OCI-M1 (cell line): ENCODE measurements at places on chromosomes 16 and 17.

- no peak for DNase-seq
Measured at GRCh38 chr17:55661963-55662834, 60.5 kb downstream of the TMEM100 start.

DNA sequence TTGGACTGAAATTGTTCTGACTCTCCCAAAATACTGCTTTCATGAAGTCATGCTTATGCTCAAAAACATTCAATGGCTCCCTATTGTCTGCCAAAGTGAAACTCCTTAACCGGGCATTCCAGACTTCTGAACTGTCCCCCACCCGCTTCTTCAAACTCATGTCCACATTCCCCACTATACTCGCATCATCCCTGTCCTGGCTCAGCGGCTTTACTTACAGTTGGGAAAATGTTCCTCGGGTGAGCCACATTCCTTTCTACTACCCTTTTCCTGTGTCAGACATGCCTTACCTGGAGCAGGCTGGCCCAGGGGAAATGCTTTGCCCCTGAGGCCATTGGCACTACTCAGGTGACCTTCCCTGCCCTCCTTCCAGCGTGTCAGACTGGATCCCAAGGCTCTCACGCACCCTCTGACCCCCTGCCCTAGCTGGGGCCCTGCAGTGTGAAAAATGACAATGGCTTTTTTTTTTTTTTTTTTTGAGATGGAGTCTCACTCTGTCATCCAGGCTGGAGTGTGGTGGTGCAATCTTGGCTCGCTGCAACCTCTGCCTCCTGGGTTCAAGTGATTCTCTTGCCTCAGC lies 5.3 kb downstream of the CYGB start:
- no peak for DNase-seq

GRCh38 chr17:49425004-49425286 lies 10.3 kb upstream of the PHB1 start:
- no peak for DNase-seq

DNA sequence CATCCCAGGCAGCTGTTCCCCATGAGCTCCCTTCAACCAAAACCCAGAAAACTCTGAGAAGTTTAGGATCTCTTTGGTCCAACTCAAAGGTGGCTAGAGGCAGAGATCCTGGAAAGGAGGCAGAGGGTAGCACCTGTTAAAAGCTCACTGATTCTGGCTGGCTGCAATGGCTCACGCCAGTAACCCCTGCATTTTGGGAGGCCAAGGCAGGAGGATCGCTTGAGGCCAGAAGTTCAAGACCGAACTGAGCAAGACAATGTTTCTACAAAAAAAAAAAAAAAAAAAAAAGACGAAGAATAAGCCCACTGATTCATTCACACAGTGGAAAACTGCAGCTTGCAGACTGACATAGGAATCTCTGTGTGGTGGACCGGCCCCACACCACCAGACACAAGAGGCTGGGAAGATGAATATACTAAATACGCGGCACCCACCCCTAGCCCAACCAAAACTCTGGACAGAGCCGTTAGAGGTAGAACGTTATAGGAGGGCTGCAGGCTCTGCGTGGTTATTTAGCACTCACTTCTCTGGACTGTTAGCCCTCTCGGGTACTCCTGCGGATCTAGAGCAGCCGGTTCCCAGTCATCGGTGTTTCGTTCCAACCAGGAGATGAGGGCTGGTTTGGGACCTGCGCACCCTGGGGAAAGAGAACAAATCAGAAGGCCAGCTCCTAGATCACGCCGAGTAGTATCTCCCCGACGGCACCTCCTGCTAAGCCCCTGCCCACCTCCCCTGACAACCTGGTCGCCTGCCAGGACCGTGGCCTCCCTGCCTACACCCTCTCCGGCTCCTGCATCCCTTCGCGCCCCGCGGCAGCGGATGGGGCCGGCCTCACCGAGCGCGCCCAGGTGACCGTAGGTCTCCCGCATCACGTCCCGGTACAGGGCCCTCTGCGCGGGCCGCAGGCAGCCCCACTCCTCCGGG lies 925 bp downstream of the ZNF689 start:
- peak; percentile 75 for DNase-seq

GRCh38 chr17:47095268-47095667 lies 93.8 kb downstream of the CDC27 start:
- DNase-seq: no peak

- DNase-seq: no peak
Measured at GRCh38 chr17:75088465-75089417, 987 bp downstream of the SLC16A5 start.

GRCh38 chr16:51035110-51035498 lies 116.0 kb downstream of the SALL1 start:
- DNase-seq: no peak

DNA sequence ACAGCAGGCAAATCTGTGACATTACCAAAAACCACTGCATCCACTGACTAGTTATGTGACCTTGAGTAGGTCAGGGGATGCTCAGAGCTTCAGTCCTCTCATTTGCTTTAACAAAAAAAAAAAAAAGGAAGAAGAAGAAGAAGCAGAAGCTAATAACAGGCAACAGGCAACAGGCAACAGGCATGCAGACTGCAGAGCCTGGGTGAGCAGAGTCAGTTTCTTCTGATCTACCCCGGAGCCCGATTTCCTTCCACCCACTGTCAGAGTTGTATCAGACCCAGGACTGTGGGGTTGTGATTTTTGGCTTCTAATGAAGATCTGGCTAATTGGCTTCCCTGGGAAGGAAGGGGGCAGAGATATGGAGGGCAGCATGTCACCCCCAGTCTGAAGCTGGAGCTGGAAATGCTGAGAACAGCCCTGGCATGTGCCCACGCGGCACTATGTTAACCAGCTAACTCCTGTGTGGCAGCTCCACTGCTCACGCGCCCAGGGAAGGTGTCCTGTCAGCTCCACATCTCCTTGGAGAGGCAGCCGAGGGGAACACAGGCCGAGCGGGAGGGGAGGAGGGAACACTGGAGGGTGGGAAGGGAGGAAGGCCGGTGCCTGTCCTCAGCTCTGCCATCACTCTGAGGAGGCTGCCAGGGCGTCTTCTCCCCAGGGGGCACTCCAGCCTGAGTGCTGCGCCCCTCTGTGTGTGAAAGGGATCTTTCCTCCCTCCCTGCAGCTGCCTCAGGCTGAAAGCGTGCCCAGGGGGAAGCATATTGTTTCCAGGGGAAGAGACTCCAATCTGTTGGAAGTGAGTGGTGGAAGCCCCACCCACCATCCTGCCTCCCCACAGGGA lies 17.6 kb downstream of the SRCIN1 start:
- DNase-seq: peak; percentile 23

- DNase-seq: no peak
Measured at GRCh38 chr17:74832421-74832820, 27.3 kb downstream of the GRIN2C start.

GRCh38 chr17:32664936-32665583 lies 178.3 kb downstream of the CDK5R1 start:
- DNase-seq: no peak

DNA sequence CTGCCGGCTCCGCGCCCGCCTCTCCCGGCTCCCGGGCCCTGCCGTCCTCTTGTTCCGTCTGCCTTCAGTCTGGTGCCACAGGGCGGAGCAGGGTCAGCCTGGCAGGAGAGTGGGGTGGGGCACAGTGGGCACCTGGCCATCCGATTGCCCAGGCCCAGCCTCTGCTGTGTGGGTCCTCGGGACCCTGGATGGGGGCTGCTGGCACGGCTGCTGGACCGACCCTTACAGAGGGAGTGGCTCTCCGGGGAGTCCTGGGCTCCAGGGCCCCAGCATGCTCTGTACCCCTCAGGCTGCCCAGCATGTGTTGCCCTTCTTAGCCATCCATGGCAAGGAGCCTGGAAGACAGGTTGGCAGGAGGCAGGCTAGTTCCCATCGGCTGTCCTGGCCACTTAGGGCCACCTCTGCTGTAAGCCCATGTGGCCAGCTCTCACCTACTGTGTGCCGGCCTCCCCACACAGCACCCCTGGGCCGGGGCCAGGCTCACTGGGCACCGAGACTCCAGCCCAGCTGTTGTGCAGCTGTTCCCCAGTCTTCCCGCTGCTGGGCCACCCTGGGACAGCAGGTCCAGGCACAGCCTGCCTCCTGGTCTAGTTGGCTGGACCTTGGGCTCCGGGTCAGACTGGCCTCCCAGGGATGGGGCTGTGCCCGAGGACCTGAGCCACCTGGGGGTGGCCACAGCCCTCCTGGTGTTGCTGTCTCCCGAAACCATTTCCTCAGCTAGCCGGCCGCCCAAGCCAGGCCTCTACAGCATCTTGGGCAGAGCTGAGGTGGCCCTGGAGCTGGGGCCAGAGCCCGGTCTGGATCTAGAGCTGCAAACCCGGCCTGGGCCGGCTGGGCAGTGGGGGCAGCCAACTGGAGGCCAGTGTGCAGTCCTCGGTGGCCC lies 24.9 kb downstream of the BAHCC1 start:
- no peak for DNase-seq

DNA sequence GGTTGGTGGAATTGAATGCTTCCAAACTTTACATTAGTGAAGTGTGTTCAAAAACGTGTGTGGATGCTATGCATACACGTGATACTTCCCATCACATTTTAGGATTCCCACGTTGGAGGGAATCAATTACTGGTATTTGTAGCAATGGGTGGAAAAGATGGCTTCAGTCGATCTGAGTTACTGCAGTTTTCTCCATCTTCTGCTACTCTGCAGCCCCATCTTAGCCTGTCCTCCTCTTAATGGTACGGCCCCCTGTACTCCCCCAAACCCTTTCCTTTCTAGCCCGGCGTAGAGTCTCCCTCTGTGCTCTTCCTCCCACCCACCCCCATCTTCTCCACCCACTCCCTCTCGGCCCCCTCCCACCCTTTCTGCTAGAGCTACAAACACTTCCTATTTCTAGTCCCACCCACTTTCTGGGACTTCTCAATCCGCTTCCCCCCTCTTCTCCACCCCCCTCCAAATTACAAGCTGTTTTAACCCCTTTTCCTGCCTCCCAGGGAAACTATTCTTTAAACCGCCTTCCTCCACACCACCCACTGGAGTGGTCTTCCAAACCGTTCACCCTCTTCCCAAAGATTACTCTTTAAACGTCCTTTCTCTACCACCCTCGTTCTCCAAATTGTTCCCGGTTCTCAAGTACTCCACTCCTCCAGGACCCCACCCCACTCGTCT lies 1.1 kb downstream of the CHTF8 start:
- DNase-seq: peak; percentile 70

GRCh38 chr16:31267332-31268032 lies 7.7 kb downstream of the ITGAM start:
- DNase-seq: no peak

- DNase-seq: no peak
Measured at GRCh38 chr17:8436844-8437171, 1.1 kb downstream of the NDEL1 start.

DNA sequence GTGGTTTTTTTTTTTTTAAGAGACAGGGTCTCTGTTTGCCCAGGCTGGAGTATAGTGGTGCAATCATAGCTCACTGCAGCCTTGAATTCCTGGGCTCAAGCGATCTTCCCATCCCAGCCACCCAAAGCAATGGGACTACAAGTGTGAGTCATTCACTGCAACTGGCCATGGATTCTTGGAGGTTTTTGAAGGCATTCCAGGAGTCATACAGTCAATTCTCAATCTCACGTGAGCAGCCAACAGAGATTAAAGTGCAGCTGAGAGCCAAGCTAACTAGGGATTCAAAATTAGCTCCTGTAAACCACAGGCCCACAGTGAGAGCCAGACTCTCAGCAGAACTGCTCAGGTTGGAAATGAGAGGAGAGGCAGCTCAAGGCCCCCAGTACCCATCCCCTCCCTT lies 30.2 kb downstream of the XPO6 start:
- DNase-seq: peak; percentile 19

- DNase-seq: no peak
Measured at GRCh38 chr17:55427587-55427882, 5.9 kb upstream of the MMD start.

DNA sequence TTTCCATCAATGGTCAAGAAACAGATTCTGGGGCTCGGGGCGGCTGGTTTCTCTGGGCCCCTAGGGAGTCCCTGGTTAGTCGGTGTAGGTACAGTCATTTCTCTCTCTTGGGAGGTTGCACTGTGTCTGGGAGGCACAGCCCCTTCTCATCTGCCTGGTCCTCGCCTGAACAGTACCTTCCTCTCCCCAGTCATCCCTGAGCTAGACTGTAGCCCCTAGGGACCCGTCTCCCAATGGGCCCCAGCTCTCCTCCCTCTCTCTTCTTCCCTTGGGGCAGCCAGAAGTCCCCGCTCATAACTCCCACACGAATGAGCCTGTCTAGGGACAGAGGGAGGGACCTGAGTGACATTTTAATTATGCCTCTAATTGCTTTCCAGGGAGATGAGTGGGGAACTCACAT lies 20.2 kb upstream of the CPSF4L start:
- DNase-seq: no peak

DNA sequence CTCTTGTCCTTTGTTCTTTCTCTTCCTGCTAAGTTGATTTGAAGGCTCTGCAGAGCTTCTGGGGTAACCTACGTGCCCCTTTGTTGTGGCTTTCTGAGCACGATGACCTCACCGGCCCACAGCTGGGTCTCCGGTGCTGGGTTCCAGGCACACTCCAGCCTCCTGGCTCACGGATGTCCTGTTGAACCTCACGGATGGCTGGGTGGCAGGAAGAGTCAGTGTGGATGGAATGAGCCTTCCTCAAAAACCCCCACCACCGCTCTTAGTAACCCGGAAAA lies 116.0 kb downstream of the SOCS1 start:
- DNase-seq: no peak

GRCh38 chr16:31502981-31503380 lies 5.2 kb downstream of the RUSF1 start:
- no peak for DNase-seq

DNA sequence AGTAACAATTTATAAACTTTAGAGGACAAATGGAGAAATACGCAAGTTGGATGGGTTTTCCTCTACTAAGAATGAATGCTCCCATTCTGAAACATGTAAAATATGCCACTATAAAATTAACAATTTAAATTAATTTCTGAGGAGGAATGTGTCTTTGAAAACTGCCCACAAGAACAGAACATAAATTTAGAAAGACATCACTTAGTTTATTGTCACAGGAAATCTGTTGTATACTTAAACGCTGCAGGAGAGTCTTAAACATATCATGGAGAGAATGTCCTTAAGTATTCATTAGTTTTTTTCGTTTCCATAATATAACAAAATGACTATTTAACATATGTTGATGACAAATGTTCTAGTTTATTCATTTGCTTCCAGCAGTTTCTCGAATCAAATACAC lies 29.6 kb downstream of the USP32 start:
- no peak for DNase-seq

DNA sequence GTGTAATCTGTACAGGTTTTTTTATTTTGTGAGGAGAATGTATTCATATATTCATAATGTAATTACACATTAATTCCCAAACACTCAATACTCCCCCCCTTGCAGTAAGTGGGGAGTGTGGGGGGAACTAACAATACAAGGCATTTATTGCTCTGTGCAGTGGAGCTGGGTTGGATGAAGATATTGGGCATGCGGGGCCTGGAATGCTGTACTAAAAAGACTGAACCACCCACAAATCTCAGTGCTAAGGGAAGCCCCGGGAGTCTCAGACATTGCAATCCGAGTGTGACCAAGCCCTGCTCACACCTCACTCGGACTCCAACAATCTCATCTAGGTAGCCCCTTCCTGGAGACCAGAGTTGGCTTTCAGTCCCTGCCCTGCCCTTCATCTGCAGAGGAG lies 6.0 kb downstream of the PLLP start:
- no peak for DNase-seq

- DNase-seq: no peak
Measured at GRCh38 chr17:63247706-63248105, 198.4 kb downstream of the CYB561 start.

- DNase-seq: no peak
Measured at GRCh38 chr16:51440131-51440889, 289.2 kb upstream of the SALL1 start.
